NCI-H524 (cell line): ENCODE measurements at places on chromosomes 13 and 19.

DNA sequence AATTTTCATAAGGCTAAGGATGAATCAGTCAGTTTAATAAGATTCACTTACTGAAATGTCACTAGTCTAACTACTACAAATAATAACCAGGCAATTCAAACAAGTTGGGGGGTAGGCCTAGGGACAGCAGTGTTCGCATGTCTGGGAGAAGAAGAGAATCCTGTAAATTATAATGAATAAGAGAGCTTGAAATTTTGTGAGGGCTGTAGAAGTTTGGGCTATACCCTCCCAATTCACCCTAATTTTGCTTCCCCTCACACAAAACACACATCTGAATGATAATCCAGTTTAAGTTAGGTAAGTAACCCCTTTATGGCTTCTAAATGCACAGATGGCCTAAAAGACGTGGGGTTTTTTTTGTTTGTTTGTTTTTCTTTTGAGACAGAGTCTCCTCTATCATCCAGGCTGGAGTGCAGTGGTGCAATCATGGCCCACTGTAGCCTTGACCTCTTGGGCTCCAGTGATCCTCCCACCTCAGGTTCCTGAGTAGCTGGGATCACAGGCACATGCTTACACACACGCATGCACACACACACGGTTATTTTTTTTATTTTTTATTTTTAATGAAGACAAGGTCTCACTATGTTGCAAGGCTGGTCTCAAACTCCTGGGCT, 69.9 kb downstream of the TBC1D4 start:
- no peak for DNase-seq

- DNase-seq, result no peak
These were observed 93.0 kb downstream of the ITGBL1 start for GRCh38 chr13:101545521-101545920.

GRCh38 chr19:56942756-56943155, 102.2 kb upstream of the PEG3 start:
- DNase-seq, result no peak

GRCh38 chr13:113749967-113750366, 9.1 kb upstream of the TMEM255B start:
- DNase-seq, result no peak

GRCh38 chr13:112623051-112623711, 35.2 kb upstream of the TUBGCP3 start:
- no peak for DNase-seq

- no peak for DNase-seq
These were observed 52.5 kb upstream of the ZNF728 start for GRCh38 chr19:23055501-23055900.

- no peak for DNase-seq
These were observed 3.3 kb upstream of the PSMD8 start for GRCh38 chr19:38371081-38371480.

GRCh38 chr19:13999085-13999484, 7.0 kb downstream of the RFX1 start:
- no peak for DNase-seq

DNA sequence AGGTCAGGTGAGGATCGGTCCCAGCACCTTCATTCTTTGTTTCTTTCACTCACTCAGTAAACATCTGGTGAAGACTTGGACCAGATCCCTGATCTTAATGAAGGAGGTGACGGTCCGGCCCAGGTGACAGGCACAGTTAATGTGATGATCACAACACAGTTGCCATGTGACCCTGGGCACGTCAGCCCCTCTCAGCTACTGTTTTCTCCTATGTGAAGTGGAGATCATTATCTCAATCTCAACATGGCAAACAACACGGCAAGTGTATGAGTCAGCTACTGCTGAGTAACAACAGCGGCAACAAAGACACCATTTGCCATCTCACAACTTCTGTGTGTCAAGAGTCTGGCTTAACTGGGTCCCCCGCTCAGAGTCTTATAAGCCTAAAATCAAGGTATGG, 74.6 kb downstream of the GNG7 start:
- no peak for DNase-seq

- DNase-seq, result no peak
These were observed 83.8 kb downstream of the GJA3 start for GRCh38 chr13:20077086-20077485.

DNA sequence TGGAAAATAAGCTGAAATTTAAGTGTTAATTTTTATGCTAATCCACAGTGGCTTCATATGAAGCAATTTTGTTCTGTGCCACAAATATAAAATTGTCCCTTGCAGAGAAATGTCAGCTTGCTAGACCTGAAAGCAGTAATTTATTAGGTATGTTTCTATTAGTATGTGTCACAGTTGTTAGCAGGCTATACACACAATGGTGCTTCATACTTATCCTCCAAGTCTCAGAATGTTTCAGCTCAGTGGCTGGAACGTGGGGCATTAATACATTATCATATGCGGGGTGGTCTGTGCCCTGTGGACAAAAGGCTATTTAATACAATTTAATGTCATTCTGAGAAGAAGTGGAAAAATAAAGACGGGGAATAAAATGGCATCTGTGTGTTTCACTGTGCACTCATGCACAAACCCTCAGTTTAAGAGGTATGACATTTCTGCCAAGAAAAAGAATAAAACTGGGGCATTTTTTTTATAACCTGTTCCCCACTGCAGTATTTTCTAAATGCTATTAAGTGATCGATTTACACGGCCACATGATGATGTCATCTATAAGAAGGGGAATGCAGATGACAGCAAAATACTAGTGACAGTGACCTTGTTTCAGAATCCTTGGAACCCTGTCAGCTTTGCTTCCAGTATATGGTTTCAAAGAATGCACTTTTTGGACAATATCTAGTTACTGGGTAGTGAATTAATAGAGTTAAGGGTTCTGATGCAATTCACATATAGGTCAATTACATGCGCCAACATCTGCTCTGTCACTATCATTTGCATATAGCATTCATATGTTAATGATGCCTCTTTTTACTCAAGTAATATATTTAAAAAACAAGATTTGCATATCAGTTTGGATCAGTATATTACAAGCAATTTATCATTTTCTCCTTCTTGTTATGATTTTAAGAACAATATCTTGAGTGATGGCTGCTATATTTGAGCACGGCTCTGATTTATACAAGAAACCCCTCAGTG, 21.2 kb upstream of the ZNF536 start:
- DNase-seq, result no peak

DNA sequence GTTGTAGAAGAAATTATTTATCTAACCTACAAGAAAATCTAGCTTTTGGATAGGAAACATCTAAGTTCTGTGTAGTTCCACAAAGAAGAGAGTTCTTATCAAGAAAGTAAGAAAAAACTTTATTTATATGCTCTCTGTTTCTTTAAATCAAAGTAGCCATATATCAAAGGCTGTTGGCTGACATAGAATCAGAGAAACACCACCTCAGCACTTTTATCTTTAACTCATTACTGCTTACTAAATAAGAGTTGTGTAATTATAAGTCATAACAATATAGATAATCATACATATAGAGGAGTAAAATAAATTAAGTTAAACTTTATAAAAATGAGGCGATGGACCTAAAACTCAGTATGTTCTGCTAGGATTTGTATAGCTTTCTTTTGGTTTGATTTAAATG, 570.6 kb downstream of the PCDH17 start:
- no peak for DNase-seq

- no peak for DNase-seq
These were observed 11.5 kb upstream of the KANK2 start for GRCh38 chr19:11208561-11209471.

DNA sequence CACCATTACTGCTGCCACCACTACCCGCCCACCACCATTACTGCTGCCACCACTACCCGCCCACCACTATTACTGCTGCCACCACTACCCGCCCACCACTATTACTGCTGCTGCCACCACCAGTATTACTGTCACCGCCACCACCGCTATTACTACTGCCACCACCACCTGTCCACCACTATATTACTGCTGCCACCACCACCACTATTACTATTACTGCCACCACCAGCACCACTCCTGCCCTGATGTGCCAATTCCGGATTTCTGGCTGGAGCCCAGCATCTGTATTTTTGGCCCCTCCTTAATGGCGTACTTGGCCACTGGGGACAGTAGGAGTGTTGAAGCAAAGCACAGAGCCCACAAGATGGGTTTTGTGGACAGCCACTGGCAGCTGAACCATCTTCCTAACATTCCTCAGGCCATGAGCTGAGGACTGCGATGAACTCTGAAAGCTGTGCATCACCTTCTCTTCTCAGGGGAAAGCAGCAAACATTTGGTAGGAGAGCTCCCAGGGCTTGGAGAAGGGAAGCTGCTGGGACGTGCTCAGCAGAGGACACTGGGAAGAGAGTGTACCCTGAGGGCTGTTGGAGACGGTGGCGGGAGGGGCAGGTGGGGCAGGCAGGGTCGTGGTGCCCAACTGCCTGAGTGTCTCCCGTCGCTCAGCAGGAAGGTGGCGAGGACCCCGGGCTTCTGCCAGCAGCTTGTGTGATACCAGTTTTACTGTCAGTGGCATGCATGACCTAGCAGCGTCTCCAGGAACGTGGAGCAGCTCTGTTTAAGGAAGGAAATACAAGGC, 23.0 kb downstream of the CUL4A start:
- DNase-seq, result no peak

DNA sequence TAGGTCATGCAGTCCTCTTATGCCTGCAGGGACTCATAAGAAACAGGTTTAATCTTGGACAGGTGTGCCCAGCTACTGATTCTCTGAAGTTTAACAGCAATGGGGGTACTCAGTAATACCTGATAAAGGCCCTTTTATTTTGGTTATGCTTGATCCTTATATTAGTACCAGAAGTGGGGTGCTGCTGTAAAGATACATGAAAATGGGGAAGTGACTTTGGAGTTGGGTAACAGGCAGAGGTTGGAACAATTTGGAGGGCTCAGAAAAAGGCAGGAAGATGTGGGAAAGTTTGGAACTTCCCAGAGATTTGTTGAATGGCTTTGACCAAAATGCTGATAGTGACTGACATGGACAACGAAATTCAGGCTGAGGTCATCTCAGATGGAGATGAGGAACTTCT, 14.6 kb upstream of the TMTC4 start:
- DNase-seq, result no peak

GRCh38 chr13:43543331-43543730, 243.4 kb downstream of the ENOX1 start:
- DNase-seq, result no peak

- no peak for DNase-seq
These were observed 997 bp upstream of the GPC6 start for GRCh38 chr13:93225610-93226009.

DNA sequence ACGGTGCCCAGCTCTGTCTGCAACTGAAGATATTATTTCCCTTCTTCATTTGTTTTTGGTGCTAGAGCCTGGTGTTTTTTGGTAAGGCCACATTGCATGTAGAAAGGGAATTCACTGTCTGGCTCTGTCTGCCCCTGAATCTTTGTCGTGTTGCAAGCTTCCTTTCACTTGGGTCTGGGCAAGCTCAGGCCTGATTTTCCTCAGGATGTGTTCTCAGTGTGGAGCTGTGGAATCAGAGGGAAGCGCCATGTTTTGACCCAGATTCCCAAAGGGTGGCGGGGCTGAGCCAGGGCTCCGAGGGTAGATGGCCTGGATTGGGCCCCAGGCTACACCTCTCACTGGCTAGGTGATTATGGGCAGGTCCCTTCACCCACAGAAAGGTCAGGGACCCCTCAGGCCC, 8.6 kb downstream of the PRKCSH start:
- no peak for DNase-seq

- DNase-seq, result no peak
These were observed 815.1 kb downstream of the DIAPH3 start for GRCh38 chr13:59348617-59349016.

- no peak for DNase-seq
These were observed 25.2 kb downstream of the ANKRD27 start for GRCh38 chr19:32649751-32650150.

- no peak for DNase-seq
These were observed 11.1 kb downstream of the NAPA start for GRCh38 chr19:47503826-47504150.

- no peak for DNase-seq
These were observed 56.9 kb downstream of the ZNF726 start for GRCh38 chr19:23971598-23971997.

GRCh38 chr13:59112221-59112718, 1051.5 kb downstream of the DIAPH3 start:
- no peak for DNase-seq

- DNase-seq, result no peak
These were observed 41.4 kb downstream of the SUCLA2 start for GRCh38 chr13:47959468-47960247.

DNA sequence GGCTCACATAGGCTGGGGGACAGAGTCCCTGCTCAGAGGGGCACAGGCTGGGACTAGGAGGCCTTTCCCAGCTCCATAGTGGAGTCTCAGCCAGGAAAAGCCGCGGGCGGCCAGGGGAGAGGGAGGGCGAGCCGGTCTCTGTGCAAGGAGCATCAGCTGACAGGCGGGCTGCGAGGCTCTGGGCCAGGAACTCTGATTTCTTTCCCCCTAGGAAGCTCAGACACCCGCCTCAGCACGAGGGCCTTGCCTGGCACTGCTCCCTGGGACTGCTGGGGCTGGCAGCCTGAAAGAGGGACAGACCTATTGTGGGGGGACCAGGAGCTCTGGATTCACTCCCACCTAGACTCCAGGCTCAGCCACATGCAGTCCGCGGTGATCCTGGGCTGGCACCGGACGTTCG, 2.2 kb upstream of the PLK5 start:
- DNase-seq, result no peak

DNA sequence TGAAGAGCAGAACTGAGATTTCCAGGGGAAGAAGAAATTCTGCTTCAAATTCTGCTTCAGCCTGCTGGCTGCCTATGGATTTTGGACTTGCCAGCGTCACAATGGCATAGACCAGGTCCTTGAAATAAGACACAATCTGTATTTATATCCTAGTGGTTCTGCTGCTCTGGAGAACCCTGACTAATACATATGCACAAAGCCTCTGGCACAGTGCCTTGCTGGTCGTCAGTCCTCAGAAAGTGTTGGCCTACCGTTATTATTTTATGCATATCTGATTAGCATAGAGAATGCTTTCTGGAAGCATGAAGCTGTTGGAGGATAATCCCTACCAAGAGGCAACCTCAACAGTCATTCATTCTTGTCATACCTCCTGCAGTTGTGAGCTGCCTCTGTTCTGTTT, 213.7 kb downstream of the B3GLCT start:
- no peak for DNase-seq

DNA sequence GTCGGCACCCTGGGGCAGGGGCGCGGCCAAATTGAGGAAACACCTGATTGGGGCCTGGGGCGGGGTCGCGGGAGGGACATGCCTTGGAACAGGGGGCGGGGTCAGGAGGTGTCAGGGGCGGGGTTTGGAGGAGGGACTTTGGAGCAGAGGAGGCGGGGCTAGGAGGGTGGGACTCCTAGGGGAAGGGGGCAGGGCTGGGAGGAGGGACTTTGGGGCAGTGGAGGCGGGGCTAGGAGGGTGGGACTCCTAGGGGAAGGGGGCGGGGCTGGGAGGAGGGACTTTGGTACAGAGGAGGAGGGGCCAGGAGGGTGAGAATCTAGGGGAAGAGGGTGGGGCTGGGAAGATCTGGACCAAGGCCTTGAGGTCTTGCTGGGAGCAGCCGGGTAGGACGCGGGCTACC, 21.9 kb downstream of the GRIN2D start:
- DNase-seq, result no peak

- no peak for DNase-seq
These were observed 9.5 kb downstream of the C13orf46 start for GRCh38 chr13:113964251-113964995.

- no peak for DNase-seq
These were observed 2215.4 kb upstream of the PCDH20 start for GRCh38 chr13:63631006-63631405.

- DNase-seq, result no peak
These were observed 267.4 kb downstream of the ABCC4 start for GRCh38 chr13:95033890-95034289.

GRCh38 chr13:43094901-43095300, 71.5 kb downstream of the DNAJC15 start:
- DNase-seq, result no peak

GRCh38 chr19:35292421-35293362, 731 bp downstream of the MAG start:
- DNase-seq, result no peak

- DNase-seq, result no peak
These were observed 361.0 kb downstream of the KLF12 start for GRCh38 chr13:73773168-73773549.
